ENCODE measurements at places on chromosomes 7 and 10.

DNA sequence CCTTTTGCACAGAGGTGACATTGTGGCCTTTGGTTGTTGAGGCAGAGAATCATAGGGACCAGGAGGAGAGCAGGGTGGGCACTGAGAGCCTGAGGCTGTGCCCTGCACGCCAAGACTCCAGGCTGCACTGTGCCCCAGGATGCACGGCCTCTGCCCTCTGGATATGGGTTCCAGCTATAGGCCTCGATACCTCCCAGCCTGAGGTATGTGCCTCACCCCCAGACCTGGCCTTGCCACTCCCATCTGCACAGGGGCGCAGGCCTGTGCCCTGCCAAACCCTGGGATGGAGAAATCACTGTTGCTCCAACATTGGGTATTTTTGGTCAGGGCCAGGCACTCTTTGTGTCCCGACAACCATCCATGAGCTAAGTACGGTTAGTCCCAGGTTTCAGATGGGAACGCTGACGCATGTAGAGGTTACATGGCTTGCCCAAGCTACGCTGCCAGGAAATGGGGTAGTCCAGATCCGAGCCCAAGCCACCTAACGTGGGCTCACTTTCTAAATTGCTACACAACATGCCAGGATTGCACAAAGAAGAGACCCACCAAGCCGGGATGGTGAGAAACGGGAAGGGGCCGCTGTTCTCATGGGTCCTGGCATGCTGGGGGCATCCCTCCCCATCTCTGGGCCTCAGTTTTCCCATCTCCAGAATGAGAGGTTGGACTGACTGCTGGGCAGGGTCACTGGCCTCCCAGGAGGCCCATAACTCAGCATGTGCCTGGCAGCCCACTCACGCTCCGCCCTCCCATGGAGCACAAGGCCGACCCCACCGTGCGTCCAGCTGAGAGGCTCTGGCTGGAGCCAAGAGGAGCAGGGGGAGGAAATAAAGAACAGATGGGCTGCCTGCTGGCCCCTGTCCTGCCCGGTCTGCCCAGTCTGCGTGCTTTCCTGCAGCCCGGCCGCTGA, 44.2 kb downstream of the ZCCHC24 start:
- no peak for DNase-seq

DNA sequence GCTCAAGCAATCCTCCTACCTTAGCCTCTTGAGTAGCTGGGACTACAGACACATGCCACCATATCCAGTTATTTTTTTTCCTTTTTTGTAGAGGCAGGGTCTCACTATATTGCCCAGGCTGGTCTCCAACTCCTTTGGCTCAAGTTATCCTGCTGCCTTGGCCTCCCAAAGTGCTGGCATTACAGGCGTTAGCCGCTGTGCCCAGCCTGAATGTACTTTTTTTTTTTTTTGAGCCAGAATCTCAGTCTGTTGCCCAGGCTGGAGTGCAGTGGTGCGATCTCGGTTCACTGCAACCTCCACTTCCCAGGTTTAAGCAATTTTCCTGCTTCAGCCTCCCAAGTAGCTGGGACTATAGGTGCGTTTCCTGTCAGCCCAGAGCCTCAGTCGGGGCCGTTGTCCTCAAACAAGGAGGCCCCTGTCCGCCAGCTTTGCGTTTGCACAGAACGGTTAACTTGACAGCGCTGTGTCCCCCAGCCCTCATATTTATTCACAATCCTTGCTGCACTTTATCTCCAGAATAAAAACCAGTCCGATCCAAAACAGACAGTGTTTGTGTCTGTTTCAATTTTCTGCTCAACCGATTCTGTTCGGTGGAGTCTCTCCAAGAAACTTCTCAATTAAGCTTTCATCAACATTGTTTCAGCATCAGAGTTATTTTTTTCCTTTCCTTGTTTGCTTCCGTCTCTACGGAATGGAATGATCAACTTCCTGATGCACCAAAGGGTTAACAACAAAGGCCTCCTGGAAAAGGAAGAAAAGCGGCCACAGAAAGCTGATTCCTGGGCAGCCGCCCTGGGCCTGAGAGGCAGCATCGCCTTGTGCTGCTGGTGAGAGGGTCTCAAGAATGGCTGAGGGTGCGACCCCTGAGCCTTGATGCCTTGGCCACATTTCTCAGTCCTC, 64.5 kb downstream of the PDIA4 start:
- no peak for DNase-seq

DNA sequence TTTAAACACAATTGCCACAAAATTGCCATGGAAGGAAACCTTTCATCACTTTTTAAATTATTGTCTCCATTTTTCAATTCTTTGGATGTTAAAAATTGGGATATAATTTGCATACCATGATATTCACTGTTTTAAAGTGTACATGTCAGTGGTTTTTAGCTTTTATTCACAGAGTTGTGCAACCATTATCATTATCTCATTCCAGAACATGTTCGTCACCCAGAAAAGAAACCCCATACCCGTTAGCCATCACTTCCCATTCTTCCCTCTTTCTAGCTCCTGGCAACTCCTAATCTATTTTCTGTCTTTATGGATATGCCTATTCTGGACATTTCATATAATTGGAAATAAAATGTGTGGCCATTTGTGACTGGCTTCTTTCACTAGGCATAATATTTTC, 260.3 kb upstream of the FERD3L start:
- no peak for DNase-seq

DNA sequence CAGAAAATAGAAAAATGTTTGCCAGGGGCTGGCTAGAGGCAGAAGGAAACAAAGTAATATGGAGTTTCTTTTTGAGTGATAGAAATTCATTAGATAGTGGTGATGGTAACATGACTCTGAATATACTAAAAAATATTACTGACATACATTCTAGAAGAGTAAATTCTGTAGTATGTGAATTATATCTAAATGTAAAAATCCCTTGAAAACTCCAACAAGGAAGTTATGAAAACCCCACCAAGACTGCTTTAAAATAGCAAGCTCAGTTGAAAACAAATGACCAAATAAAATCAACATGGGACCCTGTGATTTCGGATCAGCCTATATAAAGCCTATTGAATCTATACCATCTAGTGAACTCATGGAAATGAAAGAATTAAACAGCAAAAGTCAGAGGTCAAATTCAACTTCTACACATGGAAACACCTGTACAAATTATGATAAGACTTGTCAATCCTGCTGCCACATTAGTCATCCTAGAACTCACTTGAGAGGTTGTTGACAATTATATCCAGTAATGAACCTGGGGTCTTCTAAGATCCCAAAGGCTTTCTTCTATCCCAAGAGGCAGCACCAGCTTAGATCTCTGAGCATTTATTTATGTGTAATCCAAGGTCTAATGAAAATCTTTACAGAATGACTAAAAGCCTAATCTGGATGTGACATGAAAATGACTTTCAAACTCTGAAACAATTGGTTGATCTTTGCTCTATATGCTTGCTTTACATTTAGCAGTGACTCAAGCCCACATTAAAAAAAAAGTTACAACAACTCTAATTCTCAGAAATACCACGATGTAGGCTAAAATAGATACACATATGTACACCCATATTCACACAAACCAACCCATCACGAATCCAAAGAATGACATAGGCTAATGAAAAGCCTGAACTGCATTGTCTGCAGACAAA, 59.3 kb downstream of the OSBPL3 start:
- no peak for DNase-seq

DNA sequence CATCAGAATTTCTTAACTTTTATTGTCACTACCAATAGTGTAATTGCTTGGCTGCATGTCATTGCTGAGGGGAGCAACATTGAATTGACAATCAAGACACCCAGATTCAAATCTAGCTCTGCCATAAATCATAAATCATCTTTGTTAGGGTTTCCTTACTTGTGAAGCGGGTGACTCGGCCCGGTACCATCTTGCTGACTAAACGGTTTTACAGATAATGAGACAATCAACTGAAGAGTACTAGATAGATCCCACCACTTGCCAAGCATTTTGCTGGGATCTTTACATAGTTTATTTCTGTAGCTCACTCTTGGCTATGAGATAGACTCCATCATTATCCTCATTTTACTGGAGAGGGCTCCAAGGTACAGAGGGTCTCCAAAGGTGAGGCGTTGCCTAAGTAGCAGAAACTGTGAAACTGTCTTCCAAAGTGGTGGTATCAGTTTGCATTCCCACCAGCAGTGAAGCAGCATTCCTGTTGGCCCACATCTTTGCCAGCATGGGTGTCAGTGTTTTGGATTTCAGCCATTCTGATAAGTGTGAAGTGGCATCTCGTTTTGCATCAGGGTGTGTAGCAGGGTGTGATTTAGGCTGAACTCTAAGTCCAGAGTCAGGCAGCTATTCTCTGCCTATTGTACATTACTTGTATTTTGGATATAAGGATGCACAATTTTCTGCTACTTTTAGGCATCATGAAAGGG, 168.7 kb upstream of the BMPER start:
- no peak for DNase-seq

DNA sequence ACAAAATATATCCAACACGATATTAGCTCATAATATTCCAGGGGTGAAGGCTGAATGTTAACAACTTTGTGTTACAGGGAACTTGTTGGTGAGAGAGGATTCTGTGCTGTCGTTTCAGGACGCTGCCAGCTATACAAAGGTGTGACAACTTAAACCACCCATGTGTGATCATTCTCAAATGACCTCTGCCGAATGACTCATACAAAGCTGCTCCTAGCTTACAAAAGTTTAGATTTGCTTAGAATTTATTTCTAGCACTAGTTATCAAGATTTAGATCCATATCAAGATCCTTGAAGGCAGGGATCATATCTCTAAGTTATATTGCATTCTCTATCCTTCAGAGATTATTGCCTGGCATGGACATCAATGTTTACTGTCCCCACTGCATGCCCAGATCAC, 65.3 kb downstream of the COBL start:
- DNase-seq: no peak

GRCh38 chr10:23630376-23630775, 191.5 kb downstream of the OTUD1 start:
- DNase-seq: no peak

DNA sequence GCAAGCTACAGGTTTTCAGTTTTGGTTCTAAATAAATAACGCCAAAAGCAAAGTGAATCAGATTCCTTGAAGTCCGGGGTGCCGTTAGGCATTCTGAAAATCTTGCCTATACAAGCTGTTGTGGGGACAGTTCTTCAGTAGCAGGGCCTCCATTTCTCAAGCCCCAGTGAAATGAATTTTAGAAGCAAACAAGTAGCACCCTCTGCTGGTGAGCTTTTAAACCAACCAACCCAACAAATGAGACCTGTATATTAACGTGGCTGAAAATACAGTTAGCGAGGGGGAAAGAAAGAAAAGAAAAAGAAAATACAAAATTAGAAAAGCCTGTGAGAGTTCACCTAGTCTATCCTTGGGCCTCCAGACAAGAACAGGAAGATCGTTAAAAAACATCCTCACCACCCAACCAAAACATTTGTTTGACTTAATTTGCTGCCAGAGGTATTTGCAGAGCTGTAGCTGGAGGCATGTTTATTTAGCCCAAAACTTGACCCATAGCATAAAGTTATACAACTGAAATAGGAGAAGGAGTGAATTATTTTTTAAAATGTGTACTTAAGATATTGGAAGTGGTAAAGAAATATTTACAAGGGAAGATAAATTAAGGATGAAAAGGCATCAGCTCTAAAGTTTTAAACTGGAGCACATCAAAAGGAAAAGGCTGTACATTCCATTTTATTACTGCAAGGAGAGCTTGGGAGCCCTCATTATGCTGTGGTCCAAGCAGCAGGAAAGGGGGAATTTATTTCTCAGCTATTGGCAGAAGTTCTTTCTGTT, 98.9 kb downstream of the DYNC1I1 start:
- no peak for DNase-seq

DNA sequence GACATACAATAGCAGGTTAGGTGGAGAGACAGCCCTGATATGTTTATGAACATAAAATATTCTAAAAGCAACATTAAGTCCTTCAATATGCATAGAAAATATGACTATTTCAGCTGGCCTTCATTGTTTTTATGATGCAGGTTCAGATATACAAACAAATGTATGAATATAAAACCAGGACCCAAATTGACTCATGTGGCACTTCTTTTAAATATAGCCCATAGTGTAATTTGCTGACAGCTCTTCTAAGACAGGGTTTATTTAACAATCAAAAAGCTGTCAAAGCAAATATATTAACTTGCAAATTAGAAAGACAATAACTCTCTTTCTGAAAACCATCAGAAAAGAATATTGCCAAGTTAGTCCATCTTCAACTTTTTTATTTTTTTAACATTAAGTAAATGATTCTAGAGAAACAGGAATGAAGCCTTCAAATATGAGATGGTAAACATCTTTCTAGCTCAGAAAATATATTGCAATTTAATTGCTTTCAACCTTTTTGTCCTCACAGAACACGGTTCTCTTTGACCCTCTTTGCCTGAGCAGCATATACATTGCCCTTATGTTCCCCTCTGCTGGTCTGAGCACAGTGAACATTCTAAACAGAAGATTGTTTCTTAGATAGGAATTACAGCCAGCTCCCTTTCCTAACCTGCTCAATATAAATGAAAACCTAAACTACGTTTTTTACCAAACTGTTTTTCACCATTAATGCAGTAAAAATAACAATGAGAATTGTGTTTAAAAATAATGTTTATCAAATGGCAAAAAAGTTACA, 82.8 kb downstream of the CACNA2D1 start:
- DNase-seq: no peak

DNA sequence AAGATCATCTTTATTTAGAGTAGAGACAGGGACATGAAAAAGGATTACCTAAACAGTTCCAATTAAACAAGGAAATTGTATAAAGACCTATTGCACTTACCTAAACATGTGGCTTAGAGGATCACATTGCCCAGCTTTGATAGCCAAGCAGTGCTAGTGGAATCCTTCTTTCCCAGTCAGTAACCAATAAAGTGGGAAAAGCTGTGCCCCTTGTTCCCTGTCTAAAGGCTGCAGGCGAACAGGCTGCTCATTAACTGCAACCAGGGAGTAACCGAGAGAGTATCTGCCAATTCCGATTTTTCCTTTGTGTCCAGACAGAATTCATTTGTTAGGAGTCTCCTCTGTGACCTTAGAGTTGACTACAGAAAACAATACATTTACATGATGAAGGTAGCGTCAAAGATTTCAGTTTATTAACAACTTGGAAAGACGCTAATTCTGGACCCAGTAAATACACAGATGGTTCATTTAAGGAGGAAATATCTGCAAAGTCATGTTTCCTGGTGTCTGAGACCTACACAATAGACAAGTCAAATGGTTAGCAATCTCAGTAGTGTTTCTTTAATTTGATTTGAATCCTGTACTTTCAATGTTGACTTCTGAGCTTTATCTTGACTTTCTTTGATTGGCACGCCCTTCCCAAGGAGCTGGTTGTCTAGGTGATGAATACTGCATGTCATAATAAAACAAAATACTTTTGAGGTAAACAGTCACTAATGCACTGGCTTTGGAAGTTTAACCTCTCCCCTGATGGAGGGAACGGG, 57.3 kb upstream of the MET start:
- no peak for DNase-seq

GRCh38 chr10:66058594-66058993, 867.2 kb upstream of the LRRTM3 start:
- DNase-seq: no peak

- no peak for DNase-seq
Observed at GRCh38 chr10:99870123-99870730, 87.8 kb downstream of the ABCC2 start.
